ENCODE measurements at places on chromosomes 3 and 15.

GRCh38 chr3:149460117-149460516 is 14.4 kb upstream of the TM4SF4 start:
- no peak for DNase-seq

GRCh38 chr15:28881170-28881569 is 4.6 kb upstream of the APBA2 start:
- DNase-seq: no peak

DNA sequence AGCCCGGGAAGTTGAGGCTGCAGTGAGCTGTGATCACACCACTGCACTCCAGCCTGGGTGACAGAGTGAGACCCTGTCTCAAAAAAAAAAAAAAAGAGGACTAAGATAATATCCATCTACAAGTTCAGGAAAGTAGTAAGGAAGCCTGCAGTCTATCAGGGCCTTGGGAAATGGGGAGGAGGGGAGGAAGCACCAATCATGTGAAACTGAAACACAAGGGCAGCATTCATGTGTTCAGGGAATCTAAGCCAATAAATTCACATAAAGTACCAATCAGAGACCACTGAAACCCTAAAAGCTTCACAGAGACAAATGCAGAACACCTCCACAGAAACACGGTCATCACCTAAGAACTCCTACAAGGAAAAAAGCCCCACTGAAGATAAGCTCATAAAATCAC is 22.9 kb upstream of the HHATL start:
- no peak for DNase-seq

GRCh38 chr3:124281453-124282316 is 289.8 kb upstream of the ROPN1 start:
- peak; percentile 11 for DNase-seq

- DNase-seq: peak; percentile 64
Measured at GRCh38 chr3:23810343-23811184, 4.8 kb downstream of the UBE2E1 start.

DNA sequence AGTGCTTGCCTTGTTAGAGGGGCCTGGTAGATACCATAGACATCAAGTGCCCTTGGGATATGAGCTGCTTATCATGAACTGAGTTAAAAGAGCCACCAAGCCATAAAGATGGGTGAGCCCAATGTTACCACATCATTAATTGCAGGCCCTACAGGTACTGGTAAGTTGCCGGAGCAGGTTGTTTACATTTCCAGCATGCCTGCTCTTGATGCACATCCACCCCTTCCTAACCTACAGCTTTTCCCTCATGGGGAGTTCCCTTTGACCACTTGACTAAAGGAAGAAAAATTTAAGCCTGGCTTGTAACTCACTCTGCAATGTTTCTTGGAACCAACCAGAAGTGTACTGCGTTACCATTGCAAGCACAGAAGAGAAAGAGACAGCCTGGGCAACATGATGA is 24.7 kb upstream of the ULK4 start:
- no peak for DNase-seq

- DNase-seq: no peak
Measured at GRCh38 chr15:48794697-48795134, 16.2 kb downstream of the CEP152 start.

- DNase-seq: no peak
Measured at GRCh38 chr3:41507336-41508062, 308.2 kb downstream of the CTNNB1 start.

- no peak for DNase-seq
Measured at GRCh38 chr15:69194025-69194827, 33.8 kb downstream of the GLCE start.

DNA sequence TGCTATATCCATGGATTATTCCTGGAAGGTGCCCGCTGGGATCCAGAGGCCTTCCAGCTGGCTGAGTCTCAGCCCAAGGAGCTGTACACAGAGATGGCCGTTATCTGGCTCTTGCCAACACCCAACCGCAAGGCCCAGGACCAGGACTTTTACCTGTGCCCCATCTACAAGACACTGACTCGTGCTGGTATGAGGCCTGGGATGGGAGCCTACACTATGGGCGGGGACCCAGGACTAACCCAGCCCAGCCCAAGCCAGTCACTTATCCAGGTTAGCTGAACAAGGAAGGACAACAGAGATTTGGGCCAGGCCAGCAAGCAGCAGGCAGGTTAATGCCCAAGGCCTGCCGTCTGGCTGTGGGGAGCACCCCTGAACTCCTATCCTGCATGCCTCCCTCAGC is 45.3 kb downstream of the SEMA3G start:
- DNase-seq: no peak

DNA sequence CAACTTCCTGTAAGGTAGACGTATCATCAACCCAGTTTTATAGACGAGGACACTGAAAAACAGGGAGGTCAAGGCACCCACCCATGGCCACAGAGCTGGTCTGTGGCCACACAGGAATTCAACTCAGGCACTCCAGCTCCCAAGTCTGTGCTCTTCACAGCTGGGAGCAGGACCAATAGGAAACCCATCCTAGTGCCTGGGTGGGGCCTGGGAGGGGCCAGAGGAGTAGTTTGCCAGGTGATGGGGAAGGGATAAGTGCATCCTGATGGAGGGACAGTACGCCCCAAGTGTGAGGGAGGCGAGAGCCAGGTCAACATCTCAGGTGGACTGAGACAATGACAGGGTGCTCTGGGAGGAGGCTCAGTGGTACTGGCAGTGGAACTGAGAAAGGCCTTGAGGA is 22.0 kb downstream of the KIF9 start:
- no peak for DNase-seq

DNA sequence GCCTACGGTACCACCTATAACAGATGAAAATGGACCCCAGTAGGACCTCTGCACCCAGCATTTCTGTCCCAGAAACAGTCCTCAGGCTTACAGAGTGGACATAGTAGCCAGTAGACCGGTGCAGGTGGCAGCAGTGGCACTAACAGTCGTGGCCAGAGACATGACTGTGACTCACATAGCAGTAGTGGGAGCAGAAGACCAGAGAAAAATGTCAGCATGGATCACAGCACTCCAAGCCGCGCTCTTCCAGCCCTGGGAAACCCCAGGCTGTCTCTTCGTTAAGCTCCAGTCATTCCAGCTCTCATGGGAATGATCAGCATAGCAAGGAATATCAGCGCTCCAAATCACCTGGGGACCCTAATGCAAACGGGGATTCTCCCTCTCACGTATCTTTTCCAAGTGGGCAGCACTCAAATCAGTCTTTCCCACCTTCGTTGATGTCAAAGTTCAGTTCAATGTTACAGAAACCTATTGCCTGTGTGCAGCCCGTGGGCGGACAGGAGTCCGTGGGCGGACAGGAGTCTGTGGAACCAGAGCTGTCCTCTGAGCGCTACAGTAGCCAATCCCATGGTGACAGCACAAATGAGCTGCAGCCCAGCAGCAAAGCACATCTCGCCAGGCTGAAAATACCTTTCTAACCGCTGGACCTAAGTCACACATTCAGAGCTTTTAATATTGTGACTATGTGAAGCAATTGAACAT is 10.5 kb downstream of the BFSP2 start:
- no peak for DNase-seq

- DNase-seq: peak; percentile 8
Measured at GRCh38 chr3:111577798-111578685, 17.1 kb downstream of the ZBED2 start.

DNA sequence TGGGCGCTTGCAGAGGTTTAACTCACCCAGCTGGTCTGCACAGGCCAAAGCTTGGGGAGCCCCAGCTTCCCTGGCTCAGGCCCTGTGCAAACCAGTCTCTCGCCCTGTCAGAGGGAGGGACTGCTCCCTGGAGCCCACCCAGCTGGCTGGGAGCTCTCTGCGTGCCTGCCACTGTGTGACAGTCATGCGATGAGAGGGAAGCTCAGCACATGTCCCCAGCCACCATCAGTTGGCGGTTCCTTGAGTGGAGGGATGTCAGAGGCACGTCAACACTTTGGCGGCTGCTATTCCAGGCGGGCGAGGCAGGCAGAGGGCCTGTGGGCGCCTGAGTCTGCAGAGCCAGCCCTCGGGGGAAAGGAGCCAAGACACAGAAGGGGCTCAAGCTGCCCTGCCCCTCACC is 324.6 kb downstream of the UACA start:
- DNase-seq: no peak

GRCh38 chr3:112776000-112776399 is 70.7 kb downstream of the CD200R1L start:
- no peak for DNase-seq

- no peak for DNase-seq
Measured at GRCh38 chr3:88131695-88132094, 18.1 kb upstream of the C3orf38 start.

- no peak for DNase-seq
Measured at GRCh38 chr3:133089906-133090485, 51.8 kb downstream of the TMEM108 start.

DNA sequence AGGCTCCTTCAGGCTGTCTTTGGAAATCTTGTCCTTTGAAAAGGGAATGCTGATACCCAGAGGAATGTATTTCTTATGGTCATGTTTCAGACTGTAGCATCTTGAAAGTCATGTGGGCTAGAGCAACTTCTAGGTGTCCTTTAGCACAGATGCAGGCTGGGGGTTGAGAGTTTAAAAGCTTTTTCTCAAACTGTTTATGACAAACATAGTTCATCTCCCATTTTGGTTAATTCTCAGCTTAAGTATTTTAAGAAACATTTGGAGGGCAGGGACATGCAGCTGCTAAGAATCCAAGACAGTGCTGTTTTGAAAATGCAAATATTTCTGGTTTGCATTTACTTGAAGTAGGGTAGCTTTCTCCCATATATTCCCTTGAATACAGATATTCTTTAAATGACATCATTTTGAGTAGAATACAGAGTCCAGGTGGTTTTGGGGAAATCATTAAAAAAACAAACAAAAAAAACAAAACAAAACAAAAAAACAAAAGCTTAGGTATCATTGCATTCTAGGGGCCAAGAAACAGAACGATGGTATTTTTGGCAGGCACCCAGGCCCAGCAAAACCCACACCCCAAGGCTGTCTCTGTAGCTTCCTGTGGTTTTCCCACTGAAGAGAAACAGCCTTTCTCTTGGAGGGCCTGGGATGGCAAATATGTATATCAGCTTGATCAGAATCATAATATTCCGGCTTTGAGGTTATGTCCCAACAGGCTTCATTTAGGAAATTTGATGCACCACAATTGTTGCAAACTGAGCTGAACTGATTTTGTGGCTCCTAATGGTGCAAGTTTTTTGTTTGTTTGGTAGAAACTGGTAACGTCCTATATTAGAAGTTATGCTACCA is 120.0 kb downstream of the ATG7 start:
- DNase-seq: no peak

DNA sequence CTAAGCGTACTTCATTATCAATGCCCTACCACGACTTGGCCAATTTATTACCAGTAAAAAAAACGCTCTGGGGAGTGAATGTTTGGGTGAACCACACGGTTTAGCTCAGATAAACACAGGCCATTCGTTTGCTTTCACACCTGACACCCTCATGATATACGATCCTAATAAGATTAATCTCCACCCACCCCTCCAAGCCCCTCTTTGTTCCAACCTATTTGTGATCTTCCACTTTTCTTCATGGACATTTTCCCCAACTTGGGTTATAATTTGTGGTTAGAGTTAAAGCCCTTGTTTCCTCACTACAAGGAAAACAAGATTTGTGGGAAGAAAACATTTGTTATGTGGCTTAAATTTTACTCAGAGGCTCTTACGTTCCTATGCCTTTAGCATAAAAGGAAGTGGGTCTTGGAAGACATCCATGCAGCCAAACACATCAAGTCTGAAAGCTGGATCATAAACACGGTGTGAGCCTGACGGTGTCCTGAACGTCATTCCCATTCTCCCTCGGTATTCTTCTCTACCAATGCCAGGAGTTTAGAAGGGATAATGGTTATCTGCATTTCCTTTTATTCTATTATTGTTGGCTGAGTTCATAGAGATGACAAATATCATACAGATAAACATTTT is 518.9 kb downstream of the NR2F2 start:
- no peak for DNase-seq

Data from SHP77 (cell line).